ENCODE measurements at places on chromosomes 7 and 10.

DNA sequence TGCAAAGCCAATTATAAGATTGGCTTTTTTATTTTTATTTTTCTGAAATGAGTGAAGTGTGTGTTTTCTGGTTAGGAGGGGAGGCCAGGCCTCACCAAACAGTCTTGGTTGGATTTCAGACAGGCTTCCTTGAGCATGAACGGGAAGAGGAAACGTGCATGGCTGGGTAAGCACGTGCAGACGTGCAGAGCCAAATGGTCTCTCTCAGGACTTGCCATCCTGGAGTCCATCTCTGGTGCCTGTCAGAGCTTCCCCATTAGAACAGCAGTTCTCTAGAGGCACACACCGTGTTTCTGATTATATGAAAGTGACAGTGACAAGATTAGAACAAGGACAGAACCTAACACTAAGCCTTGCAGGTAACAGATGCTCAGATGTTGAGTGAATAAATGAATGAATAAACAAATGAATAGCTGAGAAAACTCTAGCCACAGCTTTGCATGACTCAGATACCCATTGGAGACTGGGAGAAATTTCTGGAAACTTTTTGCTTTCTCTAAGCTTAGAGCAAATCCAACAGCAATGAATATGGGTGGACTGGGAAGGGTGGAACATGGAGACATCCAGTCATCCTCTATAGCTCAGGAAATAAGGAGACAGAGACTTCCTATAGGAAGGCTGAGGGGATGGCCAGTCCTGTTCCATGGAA is 11.8 kb upstream of the CALD1 start:
- DNase-seq = no peak

GRCh38 chr7:57362868-57363267 is 87.1 kb upstream of the ZNF716 start:
- no peak for DNase-seq

DNA sequence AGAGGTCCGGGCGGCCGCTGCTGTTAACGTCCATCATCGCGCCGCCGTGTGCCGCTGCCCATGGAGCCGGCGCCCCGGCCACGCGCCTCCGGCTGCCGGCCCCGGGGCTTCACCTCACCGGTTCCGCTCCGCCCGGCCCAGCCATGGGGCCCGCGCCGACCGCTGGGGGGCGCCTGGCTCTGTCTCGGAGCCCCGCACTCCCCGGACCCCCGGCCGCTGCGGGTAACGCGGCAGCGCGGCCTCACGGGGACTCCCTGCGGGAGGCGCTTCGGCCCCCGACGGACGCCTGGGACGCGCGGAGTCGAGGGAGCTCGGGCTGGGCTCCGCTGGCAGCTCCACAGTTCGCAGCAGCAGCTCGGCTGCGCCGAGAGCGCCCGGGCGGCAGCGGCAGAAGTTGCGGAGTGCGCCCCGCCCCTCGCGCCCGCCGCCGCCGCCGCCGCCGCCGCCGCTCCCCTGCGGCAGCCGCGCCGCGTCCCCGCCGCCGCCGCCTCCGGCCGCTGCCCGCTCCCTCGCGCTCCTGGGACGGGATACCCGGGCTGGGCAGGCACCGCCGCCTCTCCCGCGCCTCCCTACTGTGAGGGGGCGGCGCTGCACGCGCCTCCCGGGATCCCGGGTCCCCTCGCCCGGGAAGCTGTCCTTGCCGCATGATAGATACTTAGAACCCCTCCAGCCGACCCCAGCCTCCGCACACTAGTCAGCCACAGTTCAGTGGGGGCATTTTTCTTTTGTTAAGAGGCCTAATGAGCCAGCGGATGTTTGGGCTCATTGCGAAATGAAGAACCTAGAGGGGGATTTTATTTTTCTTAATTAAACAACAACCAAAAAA is at the start of gene HTR7:
TSS of gene HTR7 (minus strand) at position 405 of the 826 bp plus-strand sequence. CDS start at position 37, 368 bp downstream.
- DNase-seq = peak; percentile 8

DNA sequence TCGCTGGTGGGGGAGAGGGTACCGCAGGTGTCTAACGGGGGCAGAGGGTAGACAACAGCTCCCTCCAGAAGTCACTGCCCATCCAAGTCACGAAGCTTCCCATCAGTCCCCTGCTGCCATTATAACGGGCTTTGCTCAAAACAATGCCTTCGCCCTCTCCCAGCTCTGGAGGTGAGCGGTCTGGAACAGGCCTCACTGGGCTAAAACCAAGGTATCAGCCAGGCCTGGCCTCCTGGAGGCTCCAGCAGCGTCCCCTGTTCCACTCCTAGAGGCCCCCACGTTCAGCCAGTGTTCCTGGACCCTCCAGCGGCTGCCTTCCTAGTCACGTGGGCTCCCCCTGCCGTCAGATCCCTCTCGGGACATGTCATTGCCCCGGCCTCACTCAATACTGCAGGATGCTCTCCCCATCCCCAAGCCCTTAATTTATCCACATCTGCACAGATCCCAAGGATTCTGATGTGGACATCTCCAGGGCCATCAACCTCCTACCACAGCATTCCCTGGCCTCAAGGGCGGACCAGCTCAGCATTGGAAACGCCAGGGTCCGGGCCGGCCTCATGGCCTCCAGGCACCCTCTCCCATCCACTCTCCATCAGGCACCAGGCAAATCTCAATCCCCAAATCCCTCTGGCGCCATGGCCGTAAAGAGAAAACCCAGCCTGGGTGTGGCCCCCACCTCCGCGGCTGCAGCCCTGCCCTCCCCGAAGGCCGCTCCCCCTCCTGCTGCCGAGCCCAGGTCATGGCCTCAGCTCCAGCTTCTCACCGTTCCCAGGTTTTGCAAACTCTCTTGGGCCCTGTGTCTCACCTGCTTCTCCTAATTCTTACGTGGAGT is 104.1 kb upstream of the FAM20C start:
- no peak for DNase-seq

DNA sequence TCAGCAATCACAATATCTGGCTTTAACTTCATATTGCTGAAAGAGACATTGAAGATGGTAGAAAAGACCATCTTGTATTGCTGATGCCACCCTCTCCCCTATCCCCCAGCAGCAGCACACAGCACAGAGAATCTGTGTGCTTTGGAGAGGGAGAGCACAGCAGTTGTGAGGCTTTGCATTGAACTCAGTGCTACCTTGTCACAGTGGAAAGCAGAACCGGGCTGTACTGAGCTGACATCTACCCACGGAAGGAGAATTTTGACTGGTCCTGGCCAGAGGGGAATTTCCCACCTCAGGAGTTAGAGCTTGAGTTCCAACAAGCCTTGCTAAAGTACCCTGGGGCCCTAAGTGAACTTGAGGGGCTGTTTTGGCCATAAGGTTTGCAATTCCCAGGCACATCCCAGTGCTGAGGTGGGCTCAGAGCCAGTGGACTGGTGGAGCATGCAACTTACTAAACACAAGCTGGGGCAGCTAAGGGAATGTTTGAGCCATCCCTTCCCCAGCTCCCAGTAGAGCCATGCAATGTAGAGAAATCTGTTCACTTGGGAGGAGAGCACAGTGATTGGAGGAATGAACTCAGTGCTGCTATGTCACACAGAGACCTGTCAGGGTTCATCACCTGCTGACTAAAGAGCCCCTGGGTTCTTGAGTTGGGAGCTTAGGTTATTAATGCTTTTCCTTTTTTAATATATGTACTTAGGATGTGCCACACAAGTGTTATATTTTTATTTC is 62.1 kb downstream of the OR13A1 start:
- no peak for DNase-seq

DNA sequence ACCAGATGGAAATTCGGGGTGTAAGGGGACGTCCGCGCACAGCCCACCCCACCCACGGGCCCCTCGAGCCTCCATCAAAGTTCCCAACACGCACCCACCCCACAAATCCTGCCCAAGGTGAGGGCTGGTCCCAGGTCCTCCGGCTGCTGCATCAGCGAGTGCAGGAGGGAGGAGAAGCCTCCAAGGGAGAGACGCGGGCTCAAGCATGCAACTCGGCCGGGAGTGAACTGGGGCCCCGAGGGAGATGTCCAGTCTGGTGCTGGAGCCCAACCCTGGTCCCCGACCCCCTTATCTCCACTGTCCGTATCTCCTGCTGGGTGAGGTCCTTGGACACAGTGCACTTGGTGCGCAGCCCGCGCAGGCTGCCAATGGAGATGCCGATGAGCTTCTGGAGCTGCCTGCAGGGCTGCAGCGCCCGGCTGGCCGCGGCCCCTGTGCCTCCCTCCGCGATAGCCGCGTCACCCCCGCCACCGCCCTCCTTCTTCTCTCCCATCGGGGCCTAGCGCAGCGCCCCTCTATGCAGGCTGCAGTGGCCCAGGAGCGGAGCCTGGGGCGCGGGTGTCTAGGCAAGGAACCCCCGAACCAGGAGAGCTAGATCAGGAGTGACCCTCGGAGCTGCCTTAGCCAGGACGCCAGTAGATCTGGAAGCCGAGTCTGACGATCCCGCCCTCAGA is 489.2 kb downstream of the ZNF33B start:
- no peak for DNase-seq

DNA sequence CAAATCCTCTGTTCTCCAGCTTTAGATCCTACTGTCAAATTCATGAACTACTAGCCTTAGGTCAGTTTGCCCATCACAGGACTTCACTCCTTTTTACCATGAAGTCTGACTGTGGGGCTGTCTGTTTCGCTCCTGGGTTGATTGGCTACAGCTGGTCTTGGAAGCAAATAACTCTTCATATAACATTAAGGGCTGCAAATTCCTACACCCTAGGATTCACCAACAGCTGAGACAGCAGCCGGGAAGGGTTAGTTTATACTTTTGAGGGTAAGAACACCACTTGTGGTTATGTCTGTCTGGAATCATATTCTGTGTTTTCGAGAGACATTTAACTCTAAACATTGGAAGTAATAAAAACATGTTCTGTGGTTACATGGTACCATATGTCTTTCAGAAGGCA is 55.9 kb upstream of the KIAA1217 start:
- DNase-seq = no peak

DNA sequence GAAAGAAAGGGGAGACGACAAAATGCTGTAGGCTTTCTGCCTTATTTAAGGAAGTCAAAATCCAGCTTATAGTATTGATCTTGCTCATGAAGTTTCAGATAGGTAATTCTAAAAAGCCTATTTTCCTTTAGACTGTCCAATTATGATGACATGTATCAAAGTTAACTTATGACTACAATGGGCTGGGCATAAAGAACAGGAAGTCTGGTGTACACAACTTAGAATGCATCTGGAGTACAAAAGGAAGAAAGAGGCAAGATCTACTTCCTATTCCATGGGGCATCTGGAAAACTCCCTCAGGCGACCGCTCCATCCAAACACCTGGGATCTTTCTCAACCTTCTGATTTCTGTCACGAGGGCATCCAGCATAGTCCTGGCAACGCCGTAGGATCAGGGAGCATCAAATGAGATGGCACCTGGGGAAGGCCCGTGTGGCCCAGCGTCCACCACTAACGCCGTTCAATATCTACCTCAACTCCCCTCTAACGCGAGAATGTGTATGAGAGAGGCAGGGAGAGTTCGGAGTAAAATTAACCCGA is 512 bp downstream of the FAM24B start:
- no peak for DNase-seq

GRCh38 chr10:89979726-89980125 is 278.3 kb downstream of the KIF20B start:
- DNase-seq = no peak

DNA sequence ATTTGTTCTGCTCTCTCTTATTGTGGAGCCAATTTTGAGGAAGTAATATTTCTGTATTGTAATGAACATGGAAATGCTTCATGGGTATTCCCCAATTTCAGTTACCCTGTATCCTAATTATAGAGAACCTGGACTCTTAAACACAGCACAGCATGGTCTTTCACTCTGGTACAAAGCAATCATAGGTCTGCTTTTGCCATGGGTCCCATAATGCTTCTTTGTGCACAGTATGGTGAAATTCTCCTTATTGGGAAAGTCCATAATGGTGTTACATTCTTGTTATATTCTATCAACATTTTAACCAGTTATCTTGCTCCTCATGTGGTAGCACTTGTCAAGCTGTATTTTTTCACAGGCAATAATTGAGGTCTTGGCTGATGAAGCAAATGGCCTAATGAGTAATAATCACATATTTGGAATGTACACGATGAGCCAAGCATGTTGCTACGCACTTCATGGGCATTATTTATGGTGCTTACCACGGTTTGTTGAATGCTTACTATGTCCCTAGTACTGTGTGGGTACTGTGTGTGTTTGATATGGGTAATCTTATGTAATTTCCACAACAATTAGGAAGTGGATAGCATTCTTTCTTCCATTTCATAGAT is 42.9 kb downstream of the PRKG1 start:
- DNase-seq = no peak
